ENCODE measurements at places on chromosomes 1 and 21. TPM values are rescaled to one million over a fixed set of nuclear protein-coding genes. Genes with fewer than 3 reads are reported as not detected.
A peak's percentile ranks its signal among the peaks of the same experiment; 100 is the strongest.

DNA sequence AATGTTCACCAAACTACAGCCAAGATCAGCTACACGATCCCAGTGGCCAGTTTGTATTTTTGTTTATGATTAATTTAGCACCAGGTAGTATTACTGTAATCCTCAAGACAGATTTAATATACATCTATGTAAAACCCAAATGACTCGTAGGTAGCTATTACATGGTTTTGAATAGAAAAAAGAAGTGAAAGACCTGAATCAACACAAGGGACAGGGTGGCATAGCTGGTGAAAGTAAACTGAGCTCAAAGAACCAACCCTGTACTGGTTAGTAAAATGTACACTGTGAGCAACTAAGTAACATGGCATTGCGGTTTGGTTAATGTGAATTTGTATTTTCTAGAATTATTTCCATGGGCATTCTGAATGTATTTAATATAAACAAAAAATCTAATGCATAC lies 8.8 kb downstream of the GPATCH2 start:
- DNase-seq: no peak

Gene FCRL5
- total RNA-seq: not detected

Gene CYP4Z1
- 1.4 TPM for total RNA-seq

GRCh38 chr1:24179251-24179840 lies 7.7 kb downstream of the IFNLR1 start:
- no peak for DNase-seq

Gene UMODL1
- 0.09 TPM for total RNA-seq

Gene SYT11
- 143 TPM for total RNA-seq

DNA sequence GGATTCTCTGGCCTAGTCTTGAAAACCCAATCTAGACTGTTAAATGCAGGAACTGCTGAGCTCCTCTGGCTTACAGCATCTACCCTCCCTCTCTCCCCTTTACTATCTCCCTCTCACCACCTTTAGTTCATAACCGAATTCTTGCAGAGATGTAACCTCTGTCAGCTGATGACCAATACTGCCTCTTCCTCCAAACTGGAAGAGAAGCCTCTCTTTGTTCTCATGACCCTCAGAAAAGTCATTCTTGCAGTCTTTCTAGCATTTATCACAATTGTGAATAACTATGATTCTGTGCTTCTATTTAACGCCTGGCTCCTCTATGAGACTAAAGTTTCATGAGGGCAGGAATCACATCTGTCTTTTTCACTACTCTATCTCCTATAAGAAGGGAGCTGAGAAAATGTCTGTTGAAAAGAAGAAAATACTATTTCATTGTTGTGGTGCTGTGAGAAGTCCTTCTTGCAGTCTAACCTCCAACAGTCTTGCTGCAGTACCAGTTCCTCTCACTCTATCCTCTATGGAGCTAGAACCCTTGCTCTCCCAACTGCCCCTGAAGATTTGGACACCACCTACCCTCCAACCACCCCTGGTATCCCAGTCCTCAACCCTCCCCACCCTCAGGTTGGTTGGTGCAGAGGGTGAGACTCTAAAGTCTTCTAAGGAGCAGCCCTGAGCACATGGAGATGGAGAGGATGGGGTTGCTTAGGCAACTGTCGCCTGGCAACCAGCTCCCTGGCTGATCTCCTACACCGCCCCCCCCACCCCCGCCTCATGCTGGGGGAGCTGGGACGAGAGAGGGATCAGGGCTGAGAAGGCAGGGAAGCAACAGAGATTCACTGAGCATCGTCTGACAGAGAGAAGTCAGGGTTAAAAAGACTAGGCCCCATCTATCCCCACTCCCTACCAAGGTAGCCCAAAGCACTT lies 13.9 kb downstream of the MEF2D start:
- peak; percentile 87 for DNase-seq

DNA sequence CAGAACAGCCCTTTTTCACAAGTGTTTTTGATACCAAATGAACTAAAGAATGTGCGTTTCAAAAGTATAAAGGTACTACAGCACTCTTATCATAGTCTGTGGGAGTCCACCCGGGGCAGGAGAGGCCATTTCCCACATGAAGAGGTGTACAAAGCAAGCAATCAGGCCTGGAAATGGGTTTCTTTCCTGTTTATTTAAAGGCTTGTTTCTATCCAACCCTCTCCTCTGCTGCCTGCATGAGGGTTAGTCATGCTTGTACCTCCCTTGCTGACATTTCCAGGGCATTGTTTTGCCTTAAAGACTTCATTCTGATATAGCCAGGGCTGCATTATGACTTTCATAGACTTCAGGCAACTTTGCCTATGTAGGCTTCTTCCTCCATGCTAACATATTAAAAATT lies 11.6 kb downstream of the SELP start:
- no peak for DNase-seq

- no peak for DNase-seq
Observed at GRCh38 chr1:109821221-109821669, 57.5 kb upstream of the EPS8L3 start.

Gene SPRR2E
- total RNA-seq: not detected

Gene EPHB2
- 83.8 TPM for total RNA-seq

Gene KAZN
- 22.6 TPM for total RNA-seq

Gene PROK1
- total RNA-seq: not detected

GRCh38 chr1:51902456-51902855 lies 23.9 kb upstream of the NRDC start:
- no peak for DNase-seq

- no peak for DNase-seq
Observed at GRCh38 chr1:201128962-201129361, 2.0 kb upstream of the ASCL5 start.
